RWPE2 (cell line): ENCODE measurements at places on chromosomes 5 and 9.

DNA sequence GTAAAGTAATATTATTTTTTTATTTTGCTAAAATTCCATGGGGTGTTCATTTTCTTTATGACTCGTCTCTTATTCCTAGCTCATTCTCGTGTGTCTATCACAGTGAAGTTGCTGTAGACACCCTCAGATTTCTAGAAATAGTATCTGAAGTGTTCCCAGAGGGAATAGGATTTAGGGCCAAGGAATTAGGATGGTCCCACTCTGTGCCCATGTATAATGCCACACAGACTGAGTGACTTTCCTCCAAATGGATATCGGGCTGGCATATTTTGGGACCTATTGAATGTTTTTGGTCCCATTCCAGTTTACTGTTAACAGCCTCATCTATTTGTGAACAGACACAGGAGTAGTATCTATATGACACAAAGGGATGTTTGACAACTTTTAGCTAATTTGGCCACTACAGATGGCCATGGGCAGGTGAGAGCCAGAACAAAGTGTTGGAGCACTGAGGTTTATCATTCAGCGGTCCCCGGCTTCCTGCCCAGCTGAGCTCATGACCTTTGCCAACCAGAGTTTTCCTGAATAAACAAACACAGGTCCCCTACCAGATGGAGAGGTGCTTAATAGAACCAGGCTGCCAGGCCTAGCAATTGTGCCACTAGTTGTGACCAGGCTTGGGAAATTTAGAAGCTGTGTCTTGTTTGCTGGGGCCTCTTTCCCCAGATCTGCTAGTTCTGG is 46.9 kb downstream of the MAP1B start:
- no peak for DNase-seq

GRCh38 chr5:106543330-106543729 is 1127.4 kb downstream of the EFNA5 start:
- no peak for DNase-seq

DNA sequence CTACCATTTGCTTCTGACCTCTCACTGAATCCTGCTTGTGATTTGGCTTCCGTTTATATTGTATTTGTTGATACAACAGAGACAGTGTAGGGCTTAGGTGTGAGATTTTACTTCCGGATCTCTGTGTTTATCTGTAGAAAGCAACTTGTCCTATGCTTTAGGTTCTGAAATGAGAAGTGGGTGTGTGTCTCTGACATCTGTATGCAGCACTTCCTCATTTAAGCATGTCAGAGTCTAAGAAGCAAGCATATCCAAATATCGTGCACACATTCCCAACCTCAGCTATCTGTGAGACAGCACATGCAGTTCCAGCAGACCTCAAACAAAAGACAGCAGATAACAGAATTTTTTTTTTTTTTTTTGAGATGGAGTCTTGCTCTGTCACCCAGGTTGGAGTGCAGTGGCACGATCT is 16.3 kb downstream of the KLF9 start:
- no peak for DNase-seq

GRCh38 chr9:2502760-2503159 is 118.8 kb upstream of the VLDLR start:
- DNase-seq, result no peak

GRCh38 chr5:148697809-148698196 is 43.5 kb upstream of the HTR4 start:
- DNase-seq, result no peak

DNA sequence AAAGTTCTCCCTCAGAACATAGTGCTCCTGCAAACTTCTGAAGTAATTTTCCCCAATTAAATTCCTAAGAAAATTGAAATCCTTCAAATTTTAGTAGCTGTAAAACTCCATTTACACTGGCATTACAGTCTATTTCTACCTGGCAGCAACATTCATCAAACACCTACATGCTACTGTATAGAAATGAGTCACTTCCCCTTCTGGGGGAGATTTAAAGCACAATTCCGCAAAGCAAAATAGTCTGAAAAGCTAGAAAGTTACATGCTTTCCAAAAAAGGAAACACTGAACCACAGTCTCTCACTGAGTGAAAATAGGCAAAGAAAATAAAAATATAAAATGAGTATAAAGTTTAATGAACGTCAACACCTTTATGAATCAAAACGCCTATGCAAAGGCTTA is 43.3 kb downstream of the MCTP1 start:
- DNase-seq, result no peak

DNA sequence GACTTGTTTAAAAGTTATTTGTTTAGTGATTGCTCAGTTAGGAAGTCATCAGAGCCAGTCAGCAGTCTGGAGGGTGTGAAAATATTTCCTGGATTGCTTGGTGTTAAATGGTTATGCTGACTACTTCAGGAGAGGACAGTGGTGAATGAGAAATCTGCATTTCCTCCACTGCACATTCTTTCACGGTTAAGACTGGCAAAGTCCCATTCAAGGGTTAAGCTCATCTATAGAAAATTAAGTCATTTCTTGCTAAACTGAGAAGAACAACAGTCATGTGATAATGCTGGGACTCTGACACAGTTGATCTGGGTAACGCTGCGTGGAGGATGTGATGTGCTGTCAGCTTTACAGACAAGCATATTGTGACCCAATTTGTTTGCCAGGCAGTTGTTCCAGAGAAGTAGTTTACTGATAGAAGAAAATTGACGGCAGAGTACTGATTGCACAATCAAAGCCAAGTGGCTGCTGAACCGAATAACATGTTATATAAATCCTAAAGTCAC is 80.4 kb downstream of the GRAMD2B start:
- no peak for DNase-seq

DNA sequence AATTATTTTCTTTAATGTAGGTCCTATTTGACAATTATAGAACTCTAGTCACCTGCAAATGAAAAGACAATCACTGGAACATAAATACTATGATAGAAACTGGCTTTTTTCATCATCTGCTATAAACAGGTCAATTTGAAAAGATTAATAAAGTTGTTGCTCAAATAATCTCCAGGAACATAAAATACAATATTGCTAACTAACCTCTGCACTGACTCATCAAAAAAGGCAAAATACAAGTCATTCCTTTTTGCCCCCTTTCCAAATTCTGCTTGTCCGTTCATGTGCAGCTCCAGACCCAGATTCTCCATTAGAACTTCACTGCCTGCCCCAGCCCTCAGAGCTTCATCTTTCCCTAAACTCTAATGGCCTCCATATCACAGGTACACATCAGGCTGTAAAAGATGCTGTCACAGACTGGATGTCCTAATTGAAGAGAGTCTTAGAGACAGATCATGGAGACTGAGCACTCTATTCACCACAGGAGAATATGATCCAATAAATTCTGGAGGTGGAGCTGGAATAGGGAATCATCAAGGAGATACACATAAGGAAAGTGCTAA is 1.6 kb downstream of the DCTN4 start:
- no peak for DNase-seq

- no peak for DNase-seq
Measured at GRCh38 chr5:40762705-40763104, 6.9 kb upstream of the TTC33 start.

DNA sequence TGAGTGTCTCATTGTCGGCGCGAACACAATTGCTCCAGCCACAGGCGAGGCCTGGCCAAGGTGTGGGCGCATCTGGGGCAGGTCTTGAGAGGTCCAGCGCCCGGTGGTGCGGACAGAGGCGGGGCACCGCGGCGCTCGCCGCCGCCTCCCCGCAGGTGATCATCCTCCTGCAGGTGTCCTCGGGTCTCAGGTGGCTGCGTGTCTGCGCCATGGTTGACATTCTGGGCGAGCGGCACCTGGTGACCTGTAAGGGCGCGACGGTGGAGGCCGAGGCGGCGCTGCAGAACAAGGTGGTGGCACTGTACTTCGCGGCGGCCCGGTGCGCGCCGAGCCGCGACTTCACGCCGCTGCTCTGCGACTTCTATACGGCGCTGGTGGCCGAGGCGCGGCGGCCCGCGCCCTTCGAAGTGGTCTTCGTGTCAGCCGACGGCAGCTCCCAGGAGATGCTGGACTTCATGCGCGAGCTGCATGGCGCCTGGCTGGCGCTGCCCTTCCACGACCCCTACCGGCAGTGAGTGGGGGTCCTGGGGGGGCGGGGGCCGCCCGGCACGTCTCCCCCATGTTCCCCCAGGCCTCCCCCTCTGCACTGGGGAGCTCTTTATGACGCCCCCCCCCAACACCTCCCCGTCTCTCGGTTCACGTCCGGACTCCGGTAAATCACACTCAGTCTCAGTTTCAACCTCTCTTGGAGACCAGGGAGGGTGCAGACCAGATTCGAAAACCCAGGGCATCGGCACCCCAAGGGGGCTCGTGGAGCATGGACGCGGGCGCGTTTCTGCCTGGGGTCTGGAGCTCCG is 446 bp downstream of the NXNL2 start:
- DNase-seq, result no peak

DNA sequence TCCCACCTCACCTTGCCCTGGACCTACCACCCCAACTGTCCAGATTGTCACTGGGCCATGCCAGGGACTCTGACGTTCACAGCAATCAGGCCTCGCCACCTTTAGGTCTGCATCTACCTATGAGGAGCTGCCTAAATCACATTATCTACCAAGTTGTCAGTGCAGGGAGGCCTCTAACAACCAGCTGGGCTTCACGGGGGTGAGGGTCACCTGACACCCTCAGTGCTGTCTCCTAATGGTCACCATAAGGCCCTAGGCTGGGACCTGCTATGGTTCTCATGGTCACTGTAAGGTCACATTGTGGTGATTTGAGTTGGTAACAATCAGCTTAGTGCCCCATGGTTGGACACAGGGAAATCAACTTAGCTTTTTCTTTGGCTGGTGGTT is 119.2 kb upstream of the CXCL14 start:
- DNase-seq, result no peak

DNA sequence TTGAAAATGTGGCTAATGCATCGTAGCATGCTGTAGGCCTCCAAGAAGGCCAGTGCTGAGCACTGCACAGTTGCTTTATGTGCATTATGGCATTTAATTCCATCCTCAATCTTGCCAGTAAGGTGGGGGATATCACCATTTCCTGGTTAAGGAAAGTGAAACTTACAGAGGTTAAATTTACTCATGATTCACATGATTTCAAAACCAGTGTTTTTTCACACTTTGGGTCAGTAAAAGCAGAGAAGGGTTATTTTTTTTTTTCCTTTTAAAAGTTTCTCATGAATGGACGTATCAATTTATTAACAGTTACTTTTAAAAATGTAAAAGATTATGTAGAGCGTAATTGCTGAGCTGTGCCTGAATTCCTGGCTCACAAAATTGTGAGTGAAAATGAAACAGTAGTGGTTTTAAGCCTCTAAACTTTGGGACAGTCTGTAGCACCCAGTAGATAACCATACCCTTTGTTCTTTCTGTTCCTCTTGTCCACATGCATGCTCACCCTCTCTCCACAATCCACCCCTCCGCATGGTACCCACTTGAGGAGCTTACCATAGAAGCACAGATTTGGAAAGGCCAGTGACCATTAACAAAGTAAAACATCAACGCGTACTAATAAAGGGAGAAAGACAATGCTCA is 21.2 kb downstream of the MAST4 start:
- DNase-seq, result no peak
